IPS DF 6.9 (cell line): ENCODE measurements at places on chromosomes 3 and 15.

DNA sequence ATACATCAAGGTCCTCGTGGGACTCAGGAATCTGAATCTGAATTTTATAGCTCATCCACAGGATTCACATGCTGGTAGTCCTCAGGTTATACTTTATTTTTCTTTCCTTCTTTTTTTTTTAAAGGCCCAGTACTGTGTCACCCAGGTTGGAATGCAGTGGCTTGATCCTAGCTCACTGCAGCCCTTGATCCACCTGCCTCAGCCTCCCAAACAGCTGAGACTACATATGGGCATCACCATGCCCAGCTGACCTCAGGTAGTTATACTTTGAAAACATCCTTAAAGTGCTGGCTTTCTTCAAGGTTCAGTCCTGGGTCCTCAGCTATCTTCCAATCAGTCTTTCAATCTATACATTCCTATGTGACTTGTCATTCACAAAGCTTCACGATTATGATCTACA lies 38.2 kb downstream of the SNX4 start:
- H3K4me3 ChIP-seq: no peak overlapping the region
- H3K4me1 ChIP-seq: no peaks in the 10 kb centered on the region
- H3K27ac ChIP-seq: no peak overlapping the region
- no peak for DNase-seq
- H3K36me3 ChIP-seq: no peaks in the 10 kb centered on the region; the same call in 1 of the 2 replicates
- no peaks in the 10 kb centered on the region for H3K27me3 ChIP-seq

DNA sequence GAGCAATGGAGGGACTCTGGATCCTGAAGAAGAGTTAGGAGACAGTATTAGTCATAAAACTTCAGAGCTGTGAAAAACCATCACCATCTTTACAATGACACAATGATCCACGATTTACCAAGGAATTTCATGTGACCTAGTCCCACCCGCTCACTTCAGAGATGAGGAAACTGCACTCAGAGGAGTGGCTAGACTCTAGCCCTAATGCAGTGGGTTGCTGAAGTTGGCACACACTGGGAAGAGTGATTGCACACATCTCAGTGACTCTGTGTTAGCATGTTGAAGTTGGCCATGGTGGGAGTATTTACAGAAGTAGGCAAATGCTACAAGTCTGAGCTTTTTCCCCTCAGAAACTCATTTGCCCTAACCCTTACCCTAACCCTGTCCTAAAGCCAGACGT lies 35.2 kb upstream of the SPATA12 start:
- no peak overlapping the region for H3K27ac ChIP-seq
- DNase-seq: no peak
- no peaks in the 10 kb centered on the region for H3K27me3 ChIP-seq

DNA sequence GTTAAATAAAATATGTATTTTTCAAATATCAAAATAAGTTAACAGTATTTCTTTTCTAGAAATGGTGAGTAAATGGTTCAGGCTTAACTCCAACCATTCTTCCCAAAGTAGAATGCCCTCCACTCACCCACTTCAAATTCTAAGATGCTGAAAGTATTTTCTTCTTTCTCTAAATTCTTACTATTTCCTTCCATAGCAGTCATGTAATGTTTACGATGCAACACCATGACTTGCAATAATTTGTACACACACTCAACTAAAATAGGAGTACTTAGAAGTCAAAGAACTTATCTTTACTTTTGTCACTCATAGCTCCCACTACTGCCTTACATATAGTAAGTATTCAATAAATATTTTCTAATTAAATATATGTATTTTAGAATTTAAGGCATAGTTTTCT lies 65.0 kb downstream of the AQR start:
- no peaks in the 10 kb centered on the region for H3K27me3 ChIP-seq
- peaks cover 6% of the 10 kb centered on the region; the same call in 1 of the 2 replicates for H3K36me3 ChIP-seq
- H3K27ac ChIP-seq: no peak overlapping the region
- H3K4me1 ChIP-seq: no peaks in the 10 kb centered on the region

GRCh38 chr15:75178171-75178937 lies 23.3 kb upstream of the C15orf39 start:
- H3K4me3 ChIP-seq: peak overlapping the region; percentile 23; the same call in 1 of the 2 replicates
- 0 out of 2 replicates have a peak, but pooled peaks cover 1% of the 10 kb centered on the region for H3K27me3 ChIP-seq
- H3K4me1 ChIP-seq: peaks cover 12% of the 10 kb centered on the region
- no peaks in the 10 kb centered on the region for H3K36me3 ChIP-seq

GRCh38 chr15:96234109-96234892 lies 96.2 kb upstream of the NR2F2 start:
- no peaks in the 10 kb centered on the region for H3K4me1 ChIP-seq
- H3K27me3 ChIP-seq: no peaks in the 10 kb centered on the region
- no peak for DNase-seq
- no peaks in the 10 kb centered on the region for H3K36me3 ChIP-seq
